ENCODE measurements at places on chromosomes 13 and 19. TPM values are rescaled to one million over a fixed set of nuclear protein-coding genes. Genes with fewer than 3 reads are reported as not detected.

Gene KLK3
- not detected for total RNA-seq

Gene MTUS2
- 6.8 TPM for total RNA-seq

Gene CD209
- not detected for total RNA-seq

Gene PTGIR
- 0.27 TPM for total RNA-seq

Gene TGFBR3L
- 0.69 TPM for total RNA-seq

Gene ANGPTL8
- total RNA-seq, result not detected

Gene ERFL
- total RNA-seq, result 1.6 TPM

Gene FGF21
- not detected for total RNA-seq

Gene CFAP97D2
- not detected for total RNA-seq

Gene ZNF726
- total RNA-seq, result 11.5 TPM

Gene LNX2
- total RNA-seq, result 3.2 TPM

Gene KLK8
- total RNA-seq, result not detected

Gene KLHL1
- total RNA-seq, result not detected

Gene FSD1
- 156 TPM for total RNA-seq

Gene CGB1
- total RNA-seq, result not detected

Gene ZNF100
- 29.0 TPM for total RNA-seq

Gene ZNF613
- total RNA-seq, result 11.1 TPM

Gene ZNF682
- total RNA-seq, result 23.9 TPM

Gene AP1M1
- total RNA-seq, result 87.6 TPM

Gene NCR1
- total RNA-seq, result not detected

Gene CEACAM21
- total RNA-seq, result not detected

Gene LRRC4B
- 28.5 TPM for total RNA-seq

Gene LRRC25
- not detected for total RNA-seq

Gene LILRA2
- total RNA-seq, result not detected

Gene MADCAM1
- 1.7 TPM for total RNA-seq

Gene PSG4
- not detected for total RNA-seq

Gene FOXA3
- 1.0 TPM for total RNA-seq

Gene ALG11
- total RNA-seq, result 46.4 TPM

Gene ALOX5AP
- total RNA-seq, result 0.81 TPM

Measured in glutamatergic neuron (in vitro differentiated cells).